ENCODE measurements at places on chromosomes 16 and 17. TPM values are rescaled to one million over a fixed set of nuclear protein-coding genes. Genes with fewer than 3 reads are reported as not detected.

The ZNF688 gene
- 11.8 TPM for total RNA-seq

The ABAT gene
- 8.0 TPM for total RNA-seq

The XYLT1 gene
- 7.5 TPM for total RNA-seq

The KIF18B gene
- total RNA-seq, result 2.9 TPM

DNA sequence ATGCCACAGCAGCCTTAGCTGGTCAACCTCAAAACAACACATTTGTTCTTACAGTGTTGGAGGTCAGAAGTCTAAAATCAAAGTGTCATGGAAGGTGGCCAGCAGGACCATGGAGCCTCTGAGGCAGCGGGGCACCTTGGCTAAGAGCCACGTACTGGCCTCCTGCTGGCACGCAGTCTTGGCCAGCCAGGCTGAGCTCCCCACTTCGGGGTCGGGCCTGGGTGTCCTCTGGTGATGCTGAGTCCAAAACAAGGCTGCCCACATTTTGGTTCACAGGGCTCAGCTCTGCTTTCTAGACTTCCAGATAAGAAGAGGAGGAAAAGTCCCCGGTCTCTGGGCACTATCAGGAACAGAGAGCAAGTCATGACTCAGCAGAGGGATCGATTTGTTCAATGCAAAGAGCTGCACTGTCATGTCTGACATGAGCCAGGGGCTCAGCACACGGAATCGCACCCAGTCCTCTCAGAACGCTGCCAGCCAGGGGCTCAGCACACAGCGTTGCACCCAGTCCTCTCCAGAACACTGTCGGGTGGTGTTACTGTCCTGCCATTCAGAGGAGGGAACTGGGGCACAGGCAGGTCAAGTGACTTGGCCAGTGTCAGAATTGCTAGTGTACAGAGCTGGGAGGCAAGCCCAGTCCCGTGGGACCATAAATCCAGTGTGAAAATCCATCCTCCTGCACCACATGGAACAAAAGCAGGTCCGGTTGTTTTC lies 2.5 kb downstream of the LGALS9 start:
- no peak for DNase-seq

DNA sequence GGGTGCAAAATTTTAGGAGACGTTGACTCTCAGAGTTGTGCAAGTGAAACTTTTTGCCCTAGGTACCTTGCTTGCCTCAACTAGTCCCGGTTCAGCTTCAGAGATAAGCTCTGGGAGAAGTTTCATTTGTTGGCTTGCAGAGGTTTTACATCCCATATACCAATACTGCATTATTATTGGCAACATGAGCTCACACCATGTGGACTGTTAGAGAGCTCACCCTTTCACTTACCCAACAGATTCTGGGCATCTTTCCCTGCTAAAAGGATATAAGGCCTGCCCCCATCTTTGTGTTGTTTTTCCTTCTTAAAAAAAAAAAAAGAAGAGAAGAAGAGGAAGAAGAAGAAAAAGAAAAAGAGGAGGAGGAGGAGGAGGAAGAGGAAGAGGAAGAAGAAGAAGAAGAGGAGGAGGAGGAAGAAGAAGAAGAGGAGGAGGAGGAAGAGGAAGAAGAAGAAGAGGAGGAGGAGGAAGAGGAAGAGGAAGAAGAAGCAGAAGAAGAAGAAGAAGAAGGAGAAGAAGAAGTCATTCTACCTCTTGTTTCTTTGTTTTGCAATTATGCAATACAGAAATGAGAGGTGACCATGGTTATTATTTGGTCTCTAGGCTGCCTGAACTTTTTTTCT lies 292.6 kb upstream of the IRX3 start:
- peak; percentile 58 for DNase-seq

- DNase-seq, result no peak
Observed at GRCh38 chr16:64469906-64470702, 651.8 kb downstream of the CDH11 start.

DNA sequence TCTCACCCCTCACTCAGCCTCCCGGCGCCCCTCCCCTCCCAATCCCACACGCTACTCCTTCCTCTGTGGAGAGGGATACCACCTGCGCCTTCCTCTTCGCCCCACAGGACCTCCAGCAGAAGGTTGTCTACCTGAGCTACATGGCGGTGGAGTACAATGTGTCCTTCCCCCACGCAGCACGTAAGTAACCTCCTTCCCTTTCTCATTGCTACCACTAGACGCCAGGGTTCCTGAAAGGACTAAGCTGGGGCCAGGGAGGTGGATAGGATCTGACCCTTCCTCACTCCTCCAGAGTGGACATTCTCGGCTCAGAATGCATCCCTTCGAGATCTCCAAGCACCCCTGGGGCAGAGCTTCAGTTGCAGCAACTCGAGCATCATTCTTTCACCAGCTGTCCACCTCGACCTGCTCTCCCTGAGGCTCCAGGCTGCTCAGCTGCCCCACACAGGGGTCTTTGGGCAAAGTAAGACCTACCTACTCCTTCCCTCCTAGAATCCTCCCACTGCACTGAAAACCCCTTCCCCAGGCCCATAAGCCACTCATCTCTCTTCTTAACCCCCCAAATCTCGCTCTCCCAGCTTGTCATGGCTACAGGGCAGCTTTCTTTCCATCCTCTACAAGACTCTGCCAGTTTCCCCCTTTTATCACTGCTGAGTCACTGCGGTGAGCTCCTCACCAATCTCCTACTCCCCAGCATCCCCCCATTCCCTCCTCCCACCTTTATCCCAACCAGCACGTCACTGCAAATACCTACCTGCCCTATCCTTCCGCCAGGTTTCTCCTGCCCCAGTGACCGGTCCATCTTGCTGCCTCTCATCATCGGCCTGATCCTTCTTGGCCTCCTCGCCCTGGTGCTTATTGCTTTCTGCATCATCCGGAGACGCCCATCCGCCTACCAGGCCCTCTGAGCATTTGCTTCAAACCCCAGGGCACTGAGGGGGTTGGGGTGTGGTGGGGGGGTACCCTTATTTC lies 1.5 kb downstream of the CD68 start:
- no peak for DNase-seq

- DNase-seq, result no peak
Observed at GRCh38 chr17:82810644-82811430, 29.0 kb downstream of the ZNF750 start.

DNA sequence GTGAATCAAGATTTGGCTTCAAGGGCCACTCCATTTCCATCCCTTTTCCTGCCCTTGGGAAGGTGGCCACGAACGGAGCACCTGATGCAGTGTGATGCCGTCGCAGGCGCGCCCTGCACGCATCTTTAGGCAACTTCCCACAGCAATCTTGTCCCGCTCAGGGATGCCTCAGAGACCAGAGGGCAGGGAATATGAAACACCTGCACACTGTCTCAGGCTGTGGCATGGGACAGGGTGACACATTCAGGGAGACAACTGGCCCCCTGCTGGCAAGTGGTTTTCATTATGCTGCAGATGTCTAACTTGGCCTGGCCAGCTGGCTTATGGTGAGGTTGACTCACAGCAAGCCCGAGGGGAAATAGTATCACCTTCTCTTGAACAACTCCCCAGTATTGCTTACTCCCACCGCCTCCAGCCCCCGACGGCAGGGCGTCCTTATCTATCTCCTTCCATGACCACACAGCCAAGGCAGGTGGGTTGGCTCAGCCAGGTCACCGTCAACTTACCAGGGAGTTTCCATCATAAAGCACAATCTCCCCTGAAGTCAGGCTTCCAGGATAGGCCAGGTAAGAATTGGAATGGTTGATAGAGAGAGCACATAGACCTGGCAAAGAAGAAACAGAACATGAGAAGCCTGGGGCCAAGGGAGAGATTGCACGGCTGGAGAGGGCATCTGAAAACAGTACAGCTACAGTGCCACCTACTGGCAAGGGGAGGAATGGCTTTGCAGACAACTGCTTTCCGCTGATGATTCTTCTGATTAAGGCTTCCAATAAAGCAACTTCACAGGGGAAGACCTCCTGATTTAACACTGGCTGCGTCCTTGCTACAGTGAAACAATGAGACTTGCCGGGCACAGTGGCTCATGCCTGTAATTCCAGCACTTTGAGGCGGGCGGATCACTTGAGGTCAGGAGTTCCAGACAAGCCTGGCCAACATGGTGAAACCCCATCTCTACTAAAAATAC lies 21.1 kb downstream of the WIPI1 start:
- peak; percentile 73 for DNase-seq

DNA sequence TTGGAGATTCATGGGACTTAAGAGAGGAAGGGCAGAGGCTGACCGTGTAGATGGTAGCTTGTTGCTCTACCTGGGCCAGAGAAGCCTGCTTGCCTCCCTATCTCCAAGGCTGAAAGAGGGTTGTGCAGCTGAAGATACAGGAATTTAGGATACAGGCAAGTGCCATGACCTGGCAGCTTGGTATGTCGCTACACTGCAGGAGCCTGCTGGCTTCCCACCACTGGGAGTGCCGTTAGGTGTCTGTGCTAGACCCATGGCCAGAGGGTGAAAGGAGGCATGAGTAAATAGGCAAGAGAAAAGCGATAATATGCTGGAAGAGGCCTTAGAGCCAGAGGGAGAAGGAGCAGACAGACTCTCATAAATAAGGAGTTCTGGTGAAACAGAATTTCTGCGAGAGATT lies 10.6 kb downstream of the NAA60 start:
- no peak for DNase-seq

- DNase-seq, result no peak
Observed at GRCh38 chr17:65627891-65628643, 66.6 kb upstream of the AXIN2 start.
